ENCODE measurements at places on chromosomes 4 and X. TPM values are rescaled to one million over a fixed set of nuclear protein-coding genes. Genes with fewer than 3 reads are reported as not detected.

GRCh38 chrX:103554687-103555424 is 30.5 kb upstream of the TCEAL4 start:
- peak; percentile 46 for DNase-seq

GRCh38 chr4:38670939-38671591 is 7.1 kb downstream of the KLF3 start:
- DNase-seq = peak; percentile 35

NAT8L gene
- 0.07 TPM for polyA plus RNA-seq

DCAF12L1 gene
- 0.02 TPM for polyA plus RNA-seq

DNA sequence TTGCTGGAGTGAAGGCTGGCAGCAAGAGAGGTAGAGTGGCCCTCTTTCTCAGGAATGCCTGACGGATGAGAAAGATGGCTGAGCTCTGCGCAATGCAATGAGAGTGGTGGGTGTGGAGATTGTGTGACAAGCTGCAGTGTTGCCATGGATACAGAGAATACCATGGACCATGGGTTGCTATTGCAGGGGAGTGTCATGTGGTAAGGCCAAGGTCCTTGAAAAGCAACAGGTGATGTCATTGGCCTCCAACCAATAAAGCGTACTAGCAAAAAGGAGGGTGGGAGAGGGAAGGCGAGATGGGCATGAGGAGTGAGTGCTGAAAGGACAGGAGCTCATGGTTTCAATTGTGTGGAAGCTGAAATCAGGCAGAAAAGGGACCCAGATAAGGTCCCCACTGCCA is 1.8 kb downstream of the PNMA5 start:
- no peak for DNase-seq

PNCK gene
- 0.02 TPM for polyA plus RNA-seq

GRCh38 chr4:41026971-41027370 is 187.4 kb downstream of the APBB2 start:
- DNase-seq = no peak

DNA sequence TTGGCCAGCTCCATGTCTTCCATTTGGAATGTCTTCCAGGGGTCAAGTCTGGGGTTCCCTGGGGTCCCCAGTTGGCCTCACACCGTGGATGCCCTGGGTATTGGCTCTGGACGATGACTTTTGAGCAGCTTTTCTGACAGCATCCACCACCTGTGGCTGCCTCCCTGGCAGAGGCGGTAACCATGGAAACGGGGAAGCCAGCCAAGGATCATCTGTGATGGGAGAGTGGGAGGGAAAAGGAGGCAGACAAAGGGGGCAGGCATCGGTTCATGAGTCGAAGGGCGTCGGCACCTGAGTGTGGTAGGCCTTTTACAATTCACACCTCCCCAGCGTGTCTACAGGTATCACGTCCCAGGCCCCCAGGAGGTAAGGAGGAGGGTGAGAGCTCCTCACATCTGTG is 152.2 kb downstream of the ASMT start:
- no peak for DNase-seq

RPGR gene
- polyA plus RNA-seq = 3.2 TPM

DNA sequence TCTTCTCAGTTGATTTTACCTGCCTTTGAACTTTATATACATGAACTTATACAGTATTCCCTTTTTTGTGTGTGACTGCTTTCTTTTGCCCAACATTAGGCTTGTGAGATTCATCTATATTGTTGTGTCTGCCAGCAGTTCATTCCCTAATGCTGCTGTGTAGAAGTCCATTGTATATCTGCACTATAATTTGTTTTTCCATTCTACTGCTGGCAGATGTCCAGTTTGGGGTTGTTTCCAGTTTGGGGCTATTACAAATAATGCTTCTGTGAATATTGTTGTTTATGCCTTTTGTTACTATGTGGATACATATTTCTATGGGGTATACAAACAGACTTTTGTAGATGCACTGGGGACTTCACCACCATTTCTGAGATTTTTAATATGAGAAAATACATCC is 268.4 kb downstream of the DCTD start:
- no peak for DNase-seq

GRCh38 chrX:69374569-69374968 is 129.6 kb upstream of the NALF2 start:
- DNase-seq = no peak

DNA sequence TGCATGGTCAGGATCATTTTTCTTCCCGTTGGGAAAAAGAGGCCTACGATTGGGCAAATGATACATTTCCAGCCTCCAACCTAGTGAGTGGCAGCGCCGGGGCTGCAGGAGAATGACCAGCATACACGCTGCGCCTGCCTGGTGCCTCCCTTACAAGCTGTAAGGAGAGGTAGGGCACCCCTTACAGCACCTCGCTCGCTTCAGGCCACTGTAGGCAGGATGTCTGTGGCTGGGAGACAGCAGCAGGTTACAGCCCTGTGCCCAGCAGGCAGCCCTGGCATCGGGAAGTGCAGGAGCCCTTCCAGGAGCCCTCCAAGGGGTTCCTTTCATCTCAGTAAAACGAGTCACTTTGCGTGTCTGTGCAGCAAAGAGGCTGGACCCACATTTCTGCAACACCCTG is 88.4 kb downstream of the EVC start:
- no peak for DNase-seq

- DNase-seq = no peak
Measured at GRCh38 chr4:119942806-119943205, 123.8 kb downstream of the MAD2L1 start.

DNA sequence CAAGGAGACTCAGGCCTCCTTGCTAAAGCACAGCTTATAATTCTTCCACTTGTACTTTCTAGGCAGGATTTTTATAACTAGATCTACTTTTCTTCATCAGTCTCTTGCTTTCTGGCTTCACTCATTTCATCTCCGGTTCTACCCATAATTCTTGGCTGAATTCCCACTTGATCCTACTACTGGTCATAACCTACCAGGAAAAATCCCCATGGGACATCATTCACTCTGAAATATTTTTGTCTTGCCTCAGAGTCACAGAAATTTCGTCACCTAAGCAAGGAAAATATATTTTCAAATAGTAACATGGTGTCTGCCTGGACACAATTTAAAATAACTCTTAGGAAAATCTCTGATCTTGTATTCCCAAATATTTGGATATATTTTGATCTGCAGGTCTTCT is 122.3 kb downstream of the TEX13A start:
- no peak for DNase-seq

DNA sequence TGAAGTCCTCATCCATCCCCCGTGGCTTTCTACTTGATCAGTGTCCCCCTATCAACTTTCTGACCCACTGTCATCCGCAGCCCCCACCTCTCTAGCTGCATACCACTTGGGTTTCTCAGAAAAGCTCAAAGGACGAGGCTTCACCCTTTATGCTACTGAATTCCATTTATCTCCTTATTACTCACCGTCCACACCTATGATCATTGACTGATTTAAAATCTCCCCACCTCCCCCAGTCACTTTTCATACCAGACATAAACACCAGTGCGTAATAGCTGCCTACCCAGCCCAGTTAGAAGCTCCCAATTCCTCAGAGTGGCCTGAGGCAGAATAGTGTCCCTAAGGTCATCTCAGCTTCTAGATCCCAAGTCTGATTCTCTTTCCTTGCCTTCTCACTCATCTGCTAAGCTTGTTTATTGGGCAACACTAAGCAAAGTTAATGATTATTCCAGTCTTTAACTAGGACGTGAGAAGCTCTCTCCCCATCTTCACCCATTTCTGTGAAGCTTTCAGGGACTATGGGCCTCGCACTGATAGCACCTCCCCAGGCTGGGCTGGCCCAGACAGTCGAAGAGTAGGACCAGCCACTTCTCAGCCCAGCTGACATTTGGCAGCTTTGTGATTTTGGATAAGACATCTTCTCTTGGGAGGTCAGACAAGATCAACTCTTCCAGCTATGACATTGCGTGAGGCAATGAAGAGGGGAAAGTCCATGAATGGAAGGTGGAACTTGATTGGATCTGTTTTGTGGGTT is 7.2 kb upstream of the DDX60L start:
- DNase-seq = no peak

DNA sequence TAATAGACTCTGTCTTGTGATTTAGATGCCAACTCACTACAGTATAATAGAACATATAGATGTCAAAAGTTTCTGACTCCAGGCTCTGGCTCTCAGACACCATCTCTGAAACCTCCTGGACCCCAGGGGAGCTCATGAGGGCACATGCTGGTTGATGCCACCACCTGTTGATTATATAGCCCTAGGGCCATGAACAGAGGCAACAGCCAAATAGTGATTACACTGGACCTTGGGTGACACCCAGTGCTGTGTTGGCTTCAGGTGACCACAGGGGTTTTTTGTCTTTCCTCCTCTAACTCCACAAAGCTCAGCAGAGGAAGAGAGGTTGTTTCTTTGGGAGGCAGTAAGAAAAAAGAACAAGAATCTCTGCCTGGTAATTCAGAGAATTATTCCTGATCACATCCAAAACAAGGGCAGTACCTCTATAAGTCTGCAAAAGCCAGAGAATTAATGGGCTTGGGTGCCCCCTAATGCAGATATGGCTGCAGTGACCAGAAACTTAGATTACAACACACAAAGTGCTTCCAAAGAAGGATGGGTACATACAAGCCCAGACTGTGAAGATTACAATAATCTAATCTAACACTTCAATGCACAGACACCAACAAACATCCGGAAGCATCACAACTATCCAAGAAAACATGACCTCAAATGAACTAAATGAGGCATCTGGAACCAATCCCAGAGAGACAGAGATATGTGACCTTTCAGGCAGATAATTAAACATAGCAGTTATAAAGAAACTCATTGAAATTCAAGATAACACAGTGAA is 1920.6 kb downstream of the ARAP2 start:
- no peak for DNase-seq

HPGDS gene
- 0.12 TPM for polyA plus RNA-seq

DNA sequence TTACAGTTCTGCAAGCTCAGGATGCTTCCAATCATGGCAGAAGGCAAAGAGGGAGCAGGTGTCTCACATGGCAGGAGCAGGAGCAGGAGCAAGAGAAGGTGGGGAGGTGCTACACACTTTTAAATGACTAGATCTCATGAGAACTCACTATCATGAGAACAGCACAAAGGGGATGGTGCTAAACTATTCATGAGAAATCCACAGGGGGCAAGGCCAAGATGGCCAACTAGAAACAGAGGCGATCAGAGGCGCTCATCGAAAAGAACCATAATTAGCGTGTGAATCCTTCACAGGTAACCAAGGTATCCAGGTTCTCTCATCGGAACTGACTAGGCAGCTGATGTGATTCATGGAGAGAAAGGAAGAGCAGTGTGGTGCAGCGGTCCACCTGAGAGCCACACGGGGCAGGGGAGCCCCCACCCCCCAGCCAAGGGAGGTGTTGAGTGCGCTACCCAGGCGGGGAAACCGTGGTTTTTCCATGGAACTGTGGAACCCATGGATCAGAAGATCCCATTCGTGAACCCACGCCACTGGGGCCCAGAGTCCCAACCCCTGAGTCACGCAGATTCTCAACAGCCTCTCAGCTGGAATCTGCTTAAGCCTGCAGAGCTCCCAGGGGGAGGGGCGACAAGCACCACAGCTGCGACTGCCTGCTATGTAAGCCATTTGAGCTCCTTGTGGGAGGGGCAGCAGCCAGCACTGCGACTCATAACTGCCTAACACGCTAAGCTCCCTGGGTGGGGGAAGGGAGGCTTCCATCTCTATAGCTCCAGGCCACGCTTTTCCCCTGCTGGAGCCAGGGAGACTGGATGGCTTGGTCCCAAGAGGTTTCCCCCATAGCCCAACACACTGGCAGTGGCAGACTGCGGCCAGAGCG is 46.7 kb downstream of the FGF16 start:
- no peak for DNase-seq

GNL3L gene
- polyA plus RNA-seq = 3.8 TPM

GPR119 gene
- polyA plus RNA-seq = not detected

- no peak for DNase-seq
Measured at GRCh38 chrX:122945328-122945727, 238.8 kb upstream of the GRIA3 start.

- DNase-seq = no peak
Measured at GRCh38 chr4:25915353-25915705, 1.3 kb downstream of the SMIM20 start.

UNC5C gene
- polyA plus RNA-seq = 0.27 TPM

GRCh38 chr4:151830168-151830567 is 69.4 kb upstream of the GATB start:
- DNase-seq = no peak

GRCh38 chr4:164768516-164768915 is 14.6 kb downstream of the SMIM31 start:
- DNase-seq = no peak

DNA sequence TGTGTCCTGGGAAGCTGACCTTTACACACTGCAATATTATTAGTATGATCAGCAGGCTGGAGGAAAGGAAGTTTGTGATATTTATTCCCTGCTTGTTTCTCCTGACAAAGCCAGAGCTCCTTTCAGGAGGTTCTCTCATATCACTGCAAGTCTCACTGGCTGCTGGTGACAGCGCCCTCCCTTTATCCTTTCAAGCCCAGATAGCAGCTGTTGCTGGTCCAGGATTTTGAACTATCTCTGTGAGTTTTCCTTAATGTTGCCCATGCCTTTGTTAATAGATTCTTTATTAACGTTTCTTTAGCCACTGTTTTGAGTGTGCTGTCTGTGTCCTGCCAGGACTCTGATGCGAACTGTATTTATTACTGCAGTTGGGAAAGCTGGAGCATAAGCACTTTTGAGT is 518.7 kb downstream of the C4orf33 start:
- DNase-seq = no peak

MAGEB10 gene
- polyA plus RNA-seq = not detected

DNA sequence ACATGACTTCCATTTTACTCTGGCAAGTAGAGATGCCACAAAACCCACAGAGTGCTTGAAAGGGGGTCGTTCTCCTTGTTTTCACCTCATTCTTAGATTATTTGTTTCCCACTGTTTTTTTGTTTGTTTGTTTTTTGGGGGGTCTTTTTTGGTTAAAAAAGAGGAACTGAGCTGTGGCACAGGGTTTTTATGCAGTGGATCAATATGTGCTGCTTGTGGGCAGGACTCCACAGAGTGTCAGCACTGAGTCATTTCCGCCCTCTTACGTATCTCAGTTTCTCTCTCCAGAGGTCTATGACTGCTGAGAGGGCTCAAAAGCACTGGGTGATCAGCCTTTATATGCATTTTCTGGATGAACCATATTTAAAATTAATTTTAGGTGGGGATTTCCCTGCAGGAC is 268.1 kb upstream of the GRID2 start:
- DNase-seq = no peak

AKAP14 gene
- polyA plus RNA-seq = not detected

MAGEA2B gene
- polyA plus RNA-seq = not detected

PAGE1 gene
- polyA plus RNA-seq = not detected

DNA sequence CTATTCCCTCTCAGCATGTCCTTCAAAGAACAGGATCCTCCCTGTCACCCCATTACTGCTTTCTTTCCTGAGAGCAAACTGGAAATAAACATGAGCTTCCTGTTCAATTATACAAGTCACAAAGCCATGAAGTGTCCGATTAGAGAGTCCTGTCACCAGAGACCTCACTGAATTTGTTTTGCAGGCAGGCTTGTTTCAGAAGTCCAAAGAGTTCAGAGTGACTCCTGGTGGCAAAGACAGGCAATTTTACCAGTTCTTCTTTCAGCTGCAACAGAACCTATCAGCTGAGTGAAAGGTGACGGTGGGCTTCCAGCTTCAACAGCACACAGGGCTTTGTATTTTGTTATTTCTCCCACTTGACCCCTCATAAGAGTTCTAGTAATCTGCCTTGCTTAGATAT is 6.4 kb downstream of the ELK1 start:
- DNase-seq = no peak
